GM12891 (cell line): ENCODE measurements at places on chromosomes 3 and 15.

DNA sequence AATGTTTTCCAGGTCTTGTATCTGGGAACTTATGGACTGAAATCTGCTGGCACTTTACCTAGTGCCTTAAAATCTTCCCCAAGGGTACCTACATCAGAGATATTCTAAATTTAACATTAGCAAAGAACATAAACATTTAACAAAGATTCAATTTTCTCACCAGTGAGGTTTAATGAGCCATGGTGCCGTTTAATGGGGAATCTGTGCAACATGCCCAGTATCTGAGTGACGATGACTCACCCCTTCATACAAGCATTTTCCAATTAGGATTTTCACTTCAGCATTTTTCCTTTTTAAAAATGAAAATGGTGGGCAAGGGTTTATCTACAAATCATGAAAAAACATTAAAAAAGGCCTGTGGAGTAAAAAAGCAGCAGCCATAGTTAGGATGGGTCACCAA, 189.4 kb downstream of the SLC9A9 start:
- DNase-seq = no peak

- DNase-seq = no peak
Observed at GRCh38 chr3:72077473-72078259, 292.7 kb upstream of the PROK2 start.

DNA sequence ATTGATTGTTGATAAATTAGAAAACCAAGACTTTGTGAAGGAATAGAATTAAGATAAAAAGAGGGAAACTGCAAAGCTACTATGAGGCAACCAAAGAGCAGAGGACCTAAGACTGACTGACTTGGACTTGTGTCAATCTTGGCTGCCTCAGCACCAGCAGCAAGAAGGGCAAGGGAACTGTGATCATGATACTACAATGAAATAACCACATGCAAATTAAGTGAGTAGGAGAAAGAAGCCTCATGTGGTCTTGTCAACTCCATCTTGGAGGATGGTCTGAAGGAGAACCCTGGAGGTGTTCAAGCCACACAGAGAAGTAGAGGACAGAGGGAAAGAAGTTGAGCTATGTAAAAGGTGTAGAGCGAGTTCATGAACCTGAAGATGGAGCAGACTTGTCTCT, 47.3 kb upstream of the THRB start:
- no peak for DNase-seq

- DNase-seq = no peak
Observed at GRCh38 chr3:18593231-18593630, 168.1 kb upstream of the SATB1 start.

- DNase-seq = no peak
Observed at GRCh38 chr3:45032113-45032512, 6.0 kb downstream of the CLEC3B start.

- no peak for DNase-seq
Observed at GRCh38 chr3:101531473-101532086, 18.6 kb upstream of the SENP7 start.

DNA sequence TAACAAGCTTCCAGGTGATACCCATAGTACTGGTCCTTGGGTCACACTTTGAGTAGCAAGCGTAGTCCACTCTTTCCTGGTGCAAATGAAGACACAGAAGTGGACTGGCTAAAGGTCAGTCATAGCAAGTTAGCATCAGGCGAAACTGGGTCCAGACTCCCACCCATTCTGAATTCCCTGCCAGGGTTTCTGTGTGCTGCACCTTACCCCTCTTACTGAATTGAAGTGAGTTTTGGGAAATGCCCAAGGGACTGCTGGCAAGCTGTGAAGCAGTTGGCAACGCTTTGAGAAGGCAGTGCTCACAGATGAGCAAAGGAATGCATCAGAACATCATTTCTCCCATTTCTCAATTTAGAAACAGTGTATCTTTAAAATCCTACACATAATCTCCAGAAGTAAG, 1.8 kb upstream of the LSG1 start:
- DNase-seq = no peak

DNA sequence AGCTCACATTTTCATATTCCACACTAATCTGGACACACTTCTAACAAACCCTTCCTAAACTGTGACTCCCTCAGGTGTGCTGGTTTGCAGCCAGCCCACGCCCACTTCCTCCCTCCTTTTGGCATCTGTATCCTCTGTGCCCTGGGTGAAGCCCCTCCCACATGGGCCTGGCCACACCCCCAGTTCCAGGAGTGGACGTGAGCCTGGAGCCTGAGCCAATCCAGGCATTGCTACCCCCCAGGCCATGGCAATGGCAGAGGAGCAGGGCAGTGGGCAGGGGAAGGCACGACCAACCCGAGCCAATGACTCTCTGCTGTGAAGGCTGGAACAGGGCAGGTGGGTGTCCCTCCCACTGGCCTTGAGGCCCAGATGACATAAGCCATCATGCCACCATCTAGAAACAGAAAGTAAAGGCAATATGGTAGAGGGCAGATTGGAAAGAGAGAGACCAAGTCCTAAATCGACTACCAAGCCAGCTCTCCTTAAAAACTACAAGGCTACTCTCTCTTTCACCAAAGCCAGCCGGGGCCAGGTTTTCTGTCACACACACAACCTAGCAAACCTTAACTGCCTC, 18.6 kb downstream of the FAM174B start:
- no peak for DNase-seq

- DNase-seq = no peak
Observed at GRCh38 chr15:70486451-70487386, 276.6 kb downstream of the UACA start.

DNA sequence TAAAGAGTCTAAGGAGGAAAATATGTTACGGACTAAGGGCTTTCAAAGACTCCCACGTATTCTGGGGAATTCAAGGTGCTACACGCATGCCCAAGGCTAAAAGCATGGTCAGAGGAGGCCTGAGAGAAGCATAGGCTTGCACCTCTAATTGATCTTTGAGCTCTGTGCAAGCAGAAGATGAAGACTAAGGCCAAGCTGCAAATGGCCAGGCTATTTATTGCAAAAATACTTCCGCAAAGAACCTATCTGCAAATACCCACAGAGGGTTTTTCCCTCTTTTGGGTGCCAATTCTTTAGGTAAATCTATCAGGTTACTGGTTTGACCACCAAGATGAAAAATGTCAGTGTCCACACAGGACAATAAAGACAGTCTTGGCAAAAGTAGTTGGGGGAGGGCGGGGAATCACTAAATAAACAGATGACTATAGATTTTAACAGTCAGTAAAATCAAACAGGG, 119.5 kb downstream of the STAG1 start:
- DNase-seq = no peak

DNA sequence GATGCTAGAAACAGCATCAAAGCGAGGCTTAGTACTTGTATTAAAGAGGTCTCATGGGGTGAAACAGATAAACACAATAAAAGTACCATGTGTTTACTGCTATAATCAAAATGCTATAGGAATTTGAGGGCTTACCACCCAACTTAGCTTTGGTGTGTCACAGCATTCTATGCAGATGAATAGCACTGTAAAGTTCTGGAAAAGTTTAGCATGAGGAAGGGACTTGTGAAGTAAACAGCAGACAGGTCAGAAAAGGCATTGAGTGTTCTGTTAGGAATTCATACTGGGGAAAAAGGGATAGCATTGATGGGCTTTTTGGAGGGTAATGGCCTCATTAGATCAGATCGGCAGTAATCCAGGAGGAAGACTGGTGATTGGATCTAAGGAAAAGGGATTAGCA, 505.3 kb downstream of the NLGN1 start:
- no peak for DNase-seq

DNA sequence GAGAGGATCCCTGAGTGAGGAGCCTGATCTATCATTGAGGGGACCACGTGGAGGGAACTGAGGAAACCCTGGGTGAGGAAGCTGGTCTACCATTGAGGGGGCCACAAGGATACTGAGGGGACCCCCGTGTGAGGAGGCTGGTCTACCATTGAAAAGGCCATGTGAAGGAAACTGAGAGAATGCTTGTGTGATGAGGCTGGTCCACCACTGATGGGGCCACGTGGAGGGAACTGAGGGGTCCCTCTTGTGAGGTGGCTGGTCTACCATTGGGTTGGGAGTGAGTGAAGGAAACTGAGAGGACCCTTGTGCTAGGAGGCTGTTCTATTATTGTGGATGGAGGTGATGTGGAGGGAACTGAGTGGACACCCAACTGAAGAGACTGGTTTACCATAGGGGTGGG, 161.3 kb downstream of the FBLN2 start:
- DNase-seq = no peak

DNA sequence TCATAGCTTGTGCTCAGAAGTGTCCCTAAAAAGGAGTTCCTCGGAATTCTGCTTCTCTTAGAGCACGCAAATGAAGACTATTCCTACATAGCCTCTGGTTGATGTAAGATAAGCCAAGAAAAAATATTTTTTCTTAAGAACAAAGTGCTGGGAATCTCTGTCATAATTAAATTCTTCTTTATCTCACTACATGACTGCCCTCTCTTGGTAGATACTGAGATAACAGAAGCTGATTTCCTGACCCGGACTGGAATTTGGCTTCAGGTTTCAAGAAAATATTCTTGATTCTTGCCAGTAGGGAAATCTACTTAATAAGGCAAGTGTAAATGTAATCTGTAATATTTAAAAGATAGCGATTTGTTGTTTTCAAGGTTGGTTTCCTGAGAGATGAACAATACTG, 31.3 kb upstream of the SETMAR start:
- no peak for DNase-seq

DNA sequence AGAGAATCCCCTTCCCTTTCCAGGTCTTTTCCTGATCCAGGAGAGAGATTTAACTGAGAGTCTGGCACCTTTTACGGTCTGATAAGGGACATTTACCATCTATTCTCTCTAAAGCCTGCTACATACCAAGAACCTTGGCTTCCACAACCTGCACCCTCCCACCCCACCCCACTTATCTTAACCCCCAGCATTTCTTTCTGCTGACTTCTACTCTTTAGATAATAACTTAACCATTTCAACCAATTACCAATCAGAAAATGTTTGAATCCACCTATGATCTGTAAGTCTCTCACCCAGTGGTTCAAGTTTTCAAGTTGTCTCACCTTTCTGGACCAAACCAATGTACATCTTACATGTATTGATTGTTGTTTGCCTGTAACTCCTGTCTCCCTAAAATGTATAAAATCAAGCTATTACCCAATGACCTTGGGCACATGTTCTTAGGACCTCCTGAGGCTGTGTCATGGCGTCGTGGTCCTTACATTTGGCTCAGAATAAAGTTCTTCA, 74.0 kb downstream of the MCF2L2 start:
- DNase-seq = no peak

- DNase-seq = no peak
Observed at GRCh38 chr3:140166861-140167599, 232.0 kb downstream of the CLSTN2 start.

GRCh38 chr3:160829486-160830009, 73.5 kb downstream of the PPM1L start:
- DNase-seq = no peak

DNA sequence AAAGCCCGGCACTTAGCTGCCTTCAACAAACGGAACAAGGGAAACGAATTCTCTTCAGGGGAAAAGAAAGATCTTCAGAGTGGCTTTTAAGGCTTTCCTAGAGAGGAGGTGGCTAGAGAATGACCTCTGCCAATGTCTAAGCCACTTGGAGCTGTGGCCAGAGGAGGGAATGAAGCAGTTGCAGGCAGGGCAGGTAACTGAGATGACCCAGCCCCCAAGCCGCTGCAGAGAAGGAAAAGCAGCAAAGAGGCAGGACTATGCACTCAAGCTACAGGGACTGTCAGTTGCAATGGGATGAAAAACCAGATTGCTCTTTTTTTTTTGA, 113.5 kb downstream of the SEC22A start:
- no peak for DNase-seq
